NCI-H345 (cell line): ENCODE measurements at places on chromosomes 5 and 9.

GRCh38 chr9:27629425-27629824, 56.1 kb upstream of the C9orf72 start:
- DNase-seq = no peak

DNA sequence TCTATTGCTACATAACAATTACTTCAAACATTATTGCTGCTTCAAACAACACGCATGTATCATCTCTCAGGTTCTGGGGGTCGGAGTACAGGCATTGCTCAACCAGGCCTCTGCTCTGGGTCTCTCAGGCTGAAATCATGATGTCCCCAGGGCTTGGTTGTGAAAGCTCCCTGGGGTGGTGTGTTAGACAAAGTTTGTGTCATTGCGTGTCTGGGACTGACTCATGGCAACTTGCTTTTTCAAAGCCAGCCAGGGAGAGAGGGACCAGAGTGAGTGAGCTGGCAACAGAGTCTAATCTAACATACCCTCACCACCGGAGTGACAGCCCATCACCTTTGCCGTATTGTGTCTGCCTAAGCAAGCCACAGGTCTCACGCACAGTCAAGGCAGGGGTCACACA, 259.2 kb upstream of the NFIL3 start:
- DNase-seq = no peak

GRCh38 chr5:5932824-5933223, 445.5 kb downstream of the MED10 start:
- DNase-seq = no peak

DNA sequence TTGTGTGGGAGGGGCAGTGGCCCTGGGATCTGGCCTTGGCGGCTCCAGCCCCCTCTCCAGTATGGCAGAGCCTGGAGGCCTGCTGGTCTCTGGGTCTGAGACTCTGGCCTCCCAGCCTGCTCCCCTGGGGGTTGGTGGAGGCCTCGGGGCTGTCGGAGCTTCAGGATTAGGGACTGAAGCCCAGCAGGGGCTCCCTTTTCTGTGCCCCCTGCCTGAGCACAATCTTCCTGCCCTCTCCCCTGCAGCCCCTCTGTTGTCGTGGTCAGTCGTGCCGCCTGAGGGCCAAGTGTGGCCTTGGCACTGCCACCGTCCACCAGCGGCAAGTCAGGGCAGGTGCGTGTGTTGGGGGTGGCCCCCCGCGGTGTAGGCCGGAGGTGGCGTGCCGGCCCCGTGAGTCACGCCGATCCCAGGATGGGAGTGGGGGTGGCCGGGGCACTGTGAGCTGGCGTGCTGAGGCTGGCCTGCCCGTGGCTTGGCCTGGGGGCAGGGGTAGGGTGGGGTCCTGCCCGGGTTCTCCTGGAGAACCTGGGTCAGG, 53.6 kb downstream of the RXRA start:
- no peak for DNase-seq

GRCh38 chr5:60436518-60436917, 263.4 kb downstream of the DEPDC1B start:
- no peak for DNase-seq

- no peak for DNase-seq
Observed at GRCh38 chr9:131174681-131175239, 49.4 kb downstream of the NUP214 start.

DNA sequence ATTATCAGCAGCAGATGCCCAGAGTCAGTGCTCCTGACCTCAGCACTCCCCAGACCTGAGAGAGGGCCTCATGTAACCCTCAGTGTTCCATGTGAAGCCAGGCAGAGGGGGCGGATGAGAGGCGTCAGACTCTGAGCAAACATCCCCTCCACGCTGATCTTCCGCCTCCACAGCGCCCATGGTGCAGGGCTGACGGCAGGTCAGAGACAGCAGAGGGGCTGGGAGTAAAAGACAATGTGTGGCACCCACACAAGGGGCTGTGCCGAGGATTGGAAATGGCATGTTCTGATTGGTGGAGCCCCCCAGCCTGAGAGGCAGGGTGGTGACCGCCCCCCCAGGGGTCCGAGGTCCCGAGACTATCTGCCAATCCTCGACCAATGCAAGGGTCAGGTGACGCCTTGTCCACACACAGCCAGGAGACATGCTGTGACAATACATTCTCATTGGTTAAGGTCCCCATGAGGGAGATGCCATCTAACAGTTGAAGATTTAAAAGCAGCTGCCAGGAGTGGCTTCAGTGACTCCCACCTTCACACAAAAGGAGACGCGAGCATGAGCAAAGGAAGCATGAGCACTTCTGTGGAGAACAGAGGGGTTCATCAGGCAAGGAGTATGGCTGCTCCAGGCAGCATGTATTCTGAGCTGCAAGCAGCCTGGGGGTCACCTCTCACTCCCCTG, 19.3 kb upstream of the SLC25A51 start:
- DNase-seq = no peak

DNA sequence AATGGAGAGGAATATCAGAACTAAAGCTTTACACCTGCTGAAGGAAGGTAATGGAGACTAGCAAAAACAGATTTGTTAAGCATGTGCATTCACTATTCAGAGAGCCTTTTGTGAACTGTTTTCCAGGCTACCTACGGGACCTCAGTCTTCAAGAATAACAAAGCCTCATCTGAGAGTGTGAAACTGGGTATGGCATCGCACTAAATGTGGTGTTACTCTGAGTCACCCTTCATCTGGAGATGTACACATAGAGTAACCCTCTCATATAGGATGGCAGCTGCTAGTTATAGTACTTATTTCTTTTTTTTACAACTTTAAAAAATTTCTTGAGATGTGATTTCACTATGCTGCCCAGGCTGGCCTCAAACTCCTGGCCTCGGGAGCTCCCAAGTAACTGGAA, 306.8 kb downstream of the ZNF608 start:
- DNase-seq = no peak

DNA sequence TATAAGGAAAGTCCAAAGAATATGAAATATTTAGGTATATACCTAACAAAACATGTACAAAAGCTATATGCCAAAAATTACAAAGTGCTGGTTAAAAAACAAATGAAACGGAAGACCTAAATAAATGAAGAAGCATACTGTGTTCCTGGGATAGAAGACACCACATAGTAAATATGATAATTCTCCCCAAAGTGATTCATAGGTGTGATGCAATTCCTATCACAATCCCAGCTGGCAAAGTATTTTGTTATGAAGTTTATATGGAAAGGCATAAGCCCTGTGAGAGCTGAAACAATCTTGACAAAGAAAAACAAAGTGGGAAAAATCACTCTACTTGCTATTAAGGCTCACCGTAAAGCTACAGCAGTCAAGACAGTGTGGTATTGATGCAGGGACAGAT, 2.6 kb upstream of the SMIM23 start:
- DNase-seq = no peak

GRCh38 chr5:81019748-81020147, 59.6 kb downstream of the RASGRF2 start:
- no peak for DNase-seq

GRCh38 chr5:98791898-98792580, 18.6 kb downstream of the RGMB start:
- DNase-seq = no peak

DNA sequence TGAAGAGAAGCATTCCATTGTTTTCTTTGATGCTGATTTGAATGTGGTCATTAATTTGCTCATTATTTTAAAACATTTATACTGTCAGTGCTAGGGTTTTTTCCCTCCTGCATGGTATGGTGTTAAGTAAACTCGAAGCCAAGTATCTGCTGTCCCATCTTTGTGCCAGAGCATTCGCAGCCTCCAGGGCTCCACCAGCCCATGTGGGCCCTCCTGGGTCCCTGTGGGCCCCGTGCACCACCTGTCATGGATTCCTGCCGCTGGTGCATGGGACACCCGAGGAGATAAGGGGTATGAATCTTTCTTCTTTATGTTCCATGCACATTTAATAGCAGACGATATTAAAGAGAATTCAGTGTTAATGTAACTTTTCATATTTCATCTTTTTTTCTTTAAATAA, 95.1 kb downstream of the TRIO start:
- DNase-seq = no peak

GRCh38 chr9:20228096-20228495, 394.2 kb downstream of the MLLT3 start:
- DNase-seq = no peak

- no peak for DNase-seq
Observed at GRCh38 chr5:170749911-170750431, 33.6 kb upstream of the GABRP start.

GRCh38 chr9:121878271-121878822, 214.8 kb downstream of the TTLL11 start:
- no peak for DNase-seq

DNA sequence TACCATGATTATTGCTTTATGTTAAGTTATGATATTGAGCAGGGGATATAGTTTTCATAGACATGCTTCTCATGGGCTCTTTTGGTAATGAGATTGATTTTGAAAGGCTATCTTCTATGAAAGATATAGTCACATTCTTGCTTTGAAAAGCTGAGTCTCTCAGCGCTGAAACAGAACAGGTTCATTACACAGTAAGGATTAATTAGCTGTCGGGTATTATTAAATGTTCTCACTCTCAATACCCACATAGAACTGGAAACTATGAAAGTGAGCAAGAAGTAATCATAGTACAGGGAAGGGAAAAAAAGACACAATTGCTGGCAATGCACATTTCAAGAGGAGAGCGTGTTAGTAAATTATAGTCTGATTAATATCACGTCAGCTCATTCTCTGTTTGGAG, 171.6 kb upstream of the GPR151 start:
- no peak for DNase-seq

- no peak for DNase-seq
Observed at GRCh38 chr9:17622141-17622540, 43.3 kb downstream of the SH3GL2 start.

GRCh38 chr5:164332349-164333196, 827.2 kb downstream of the MAT2B start:
- no peak for DNase-seq

DNA sequence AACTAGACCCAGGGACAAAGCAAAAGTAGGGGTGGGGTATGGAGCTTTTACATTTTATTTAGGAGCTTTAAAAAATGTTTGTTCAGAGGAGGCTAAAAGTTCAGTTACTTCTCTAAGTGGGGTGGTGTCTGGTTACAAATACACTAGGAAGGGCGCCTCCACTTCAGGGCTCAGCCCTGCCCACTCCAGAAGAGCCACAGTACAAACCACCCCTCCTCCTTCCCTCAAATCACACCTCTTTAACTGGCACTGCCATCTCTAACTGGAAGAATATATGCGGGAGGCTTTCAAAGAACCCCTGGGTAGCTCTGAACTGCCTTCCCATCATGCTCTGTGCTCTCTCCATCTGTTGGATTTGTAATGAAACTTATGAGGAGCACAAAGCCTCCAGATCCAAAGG, 98.8 kb upstream of the NFIB start:
- no peak for DNase-seq

DNA sequence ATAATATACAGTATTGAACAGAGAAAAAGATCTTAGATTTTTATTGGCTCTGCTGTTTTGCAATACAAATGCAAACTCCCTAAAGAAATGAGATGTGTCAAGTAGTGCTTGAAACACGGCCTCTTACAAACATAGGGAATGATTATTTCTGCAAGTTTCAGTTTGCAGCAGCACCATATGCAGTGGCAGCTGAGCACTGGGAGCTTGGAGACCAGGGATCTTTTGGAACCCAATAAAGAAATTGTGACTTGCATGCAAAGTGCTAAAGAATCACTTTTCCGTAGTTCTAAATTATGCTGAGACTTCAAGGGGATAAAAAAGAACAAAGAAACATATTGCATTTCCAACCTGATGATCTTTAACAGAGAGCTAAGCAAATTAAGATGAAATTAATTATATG, 674.6 kb upstream of the ZNF608 start:
- no peak for DNase-seq

GRCh38 chr9:1869843-1870242, 145.3 kb upstream of the SMARCA2 start:
- peak; percentile 25 for DNase-seq

DNA sequence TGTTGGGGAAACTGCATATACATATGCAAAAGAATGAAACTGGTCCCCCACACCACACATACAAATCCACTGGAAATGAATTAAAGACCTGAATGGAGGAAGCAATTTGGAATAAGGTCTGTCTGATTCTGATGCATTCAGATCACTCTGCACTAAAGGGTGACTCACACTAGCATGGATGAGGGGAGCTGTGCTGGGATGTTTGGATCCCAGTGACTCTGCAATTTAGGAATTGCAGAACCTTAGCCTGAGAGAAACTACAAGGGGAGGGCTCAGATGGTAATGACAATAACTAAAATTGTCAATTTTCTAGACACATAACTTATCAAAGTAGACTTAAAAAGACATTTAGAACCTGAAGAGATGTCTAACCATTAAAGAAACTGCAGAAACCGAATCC, 312.0 kb downstream of the CDK5RAP2 start:
- DNase-seq = no peak

DNA sequence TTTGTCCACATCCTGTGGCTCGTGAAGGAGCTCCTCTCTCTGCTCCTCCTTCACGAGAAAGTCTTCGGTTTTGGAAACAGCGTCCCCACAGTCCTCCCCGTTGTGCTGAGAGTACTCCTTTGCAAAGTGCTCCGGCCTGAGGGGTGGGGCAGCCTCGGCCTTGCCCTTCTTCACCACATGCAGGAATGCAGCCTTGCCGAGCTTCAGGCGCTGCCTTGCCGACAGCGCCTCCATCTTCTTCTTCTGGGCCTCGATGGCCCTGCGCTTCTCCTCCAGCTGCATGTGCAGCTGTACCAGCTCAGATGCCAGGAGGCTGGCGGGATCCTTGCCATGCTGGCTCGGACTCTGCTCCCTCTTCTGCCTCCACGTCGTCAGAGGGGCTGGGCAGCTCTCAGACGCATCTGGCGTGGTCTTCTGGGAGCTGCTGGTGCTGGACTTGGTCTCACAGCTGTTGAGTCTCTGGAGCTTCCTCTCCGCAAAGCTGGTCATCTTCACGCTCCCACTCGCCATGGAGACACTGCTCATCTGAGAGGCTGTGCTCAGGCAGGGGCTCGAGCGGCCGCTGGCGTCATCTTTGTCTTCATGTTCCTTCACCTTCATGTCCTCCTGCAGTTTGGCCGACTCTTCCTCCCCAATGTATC, 85.5 kb downstream of the CAMSAP1 start:
- DNase-seq = no peak

DNA sequence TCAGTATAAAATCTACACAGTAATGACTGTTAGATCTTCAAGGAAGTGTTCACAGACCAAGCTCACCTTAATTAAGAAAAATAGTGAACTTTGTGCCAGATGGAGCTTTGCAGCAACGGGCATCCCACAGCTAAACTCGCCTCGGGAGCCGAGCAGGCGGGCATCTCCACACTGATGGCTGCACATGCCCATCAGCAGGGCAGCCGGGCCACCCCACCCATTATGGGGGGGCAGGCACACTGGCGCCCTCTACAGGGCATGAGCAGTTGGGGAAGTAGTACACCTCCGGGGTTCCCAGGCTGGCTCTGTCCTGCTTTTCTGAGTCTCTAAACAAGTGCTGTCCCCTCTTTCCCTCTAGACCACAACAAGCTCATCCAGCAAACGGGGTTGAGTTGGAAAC, 21.6 kb downstream of the ANKS6 start:
- DNase-seq = no peak

- DNase-seq = no peak
Observed at GRCh38 chr9:100486479-100487176, 13.7 kb downstream of the TMEFF1 start.

DNA sequence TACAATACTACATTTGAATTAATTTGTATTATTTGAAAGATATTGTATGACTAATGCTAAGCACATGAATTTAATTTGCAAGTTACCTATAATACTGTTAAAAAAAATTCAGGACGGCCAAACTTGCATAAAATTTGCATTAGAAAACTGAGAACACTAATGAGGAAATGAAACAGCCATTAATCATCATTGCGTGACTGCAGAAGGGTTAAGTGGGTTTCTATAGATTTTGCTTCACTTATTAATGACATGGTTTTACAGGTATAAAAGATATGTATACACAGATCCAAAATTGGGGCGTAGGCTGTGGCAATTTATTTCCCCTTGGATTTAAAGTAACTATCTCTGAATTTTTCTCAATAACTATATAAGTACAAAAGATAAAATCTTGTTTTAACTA, 882.6 kb downstream of the PTPRD start:
- no peak for DNase-seq
